ENCODE measurements at places on chromosomes 12 and 14.

DNA sequence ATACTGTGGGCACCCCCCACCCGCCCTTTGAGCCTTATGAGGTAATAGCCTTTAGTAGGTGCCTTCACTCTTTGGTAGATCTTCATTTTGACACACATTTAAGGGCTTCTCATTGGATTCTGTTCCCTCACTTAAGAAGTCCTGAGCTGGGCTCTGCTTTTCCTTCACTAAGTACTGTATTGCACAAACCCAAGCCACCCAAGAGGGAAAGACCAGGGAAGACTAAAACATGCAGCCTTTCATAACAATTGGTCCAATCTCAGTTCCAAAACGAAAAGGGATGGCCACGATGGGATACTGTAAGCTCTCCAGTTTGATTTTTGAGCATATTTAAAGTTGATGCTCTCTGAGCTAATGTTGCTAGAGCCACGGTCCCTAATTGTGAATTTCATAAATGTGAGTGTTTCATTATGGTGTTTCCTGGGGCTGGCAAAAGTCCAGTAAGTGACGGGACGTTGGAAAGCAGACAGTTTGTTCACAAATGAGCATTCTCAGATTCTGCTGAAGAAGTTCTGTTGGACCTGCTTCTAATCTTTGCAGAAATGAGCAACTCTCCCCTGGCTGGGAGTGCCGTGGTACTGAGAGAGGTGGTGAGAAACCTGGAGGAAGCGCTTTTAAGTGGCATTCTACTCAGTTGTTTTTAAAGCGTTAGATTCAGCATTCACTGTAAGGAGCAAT lies 9.4 kb downstream of the SSPN start:
- no peak for DNase-seq

GRCh38 chr12:59055204-59055860 lies 135.0 kb upstream of the LRIG3 start:
- DNase-seq, result no peak

- DNase-seq, result no peak
Measured at GRCh38 chr14:106134886-106135285, 608.5 kb downstream of the TMEM121 start.

DNA sequence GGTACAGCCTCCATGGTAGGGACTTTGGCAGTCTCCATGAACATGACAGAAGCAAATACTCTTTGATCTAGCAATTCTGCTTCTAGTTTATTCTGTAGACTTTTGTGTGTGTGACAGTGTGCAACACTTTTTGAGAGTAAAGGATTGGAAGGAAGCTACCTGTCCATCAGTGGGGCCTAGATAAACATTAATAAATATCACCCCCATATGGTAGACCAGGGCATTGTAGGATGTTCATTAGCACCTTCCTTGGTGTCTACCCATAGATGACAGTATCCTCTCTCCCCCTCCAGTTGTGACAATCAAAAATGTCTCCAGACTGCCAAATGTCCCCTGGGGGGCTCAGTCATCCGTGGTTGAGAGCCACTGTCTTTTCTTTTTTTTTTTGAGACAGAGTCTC lies 10.8 kb downstream of the SNRNP35 start:
- DNase-seq, result no peak

DNA sequence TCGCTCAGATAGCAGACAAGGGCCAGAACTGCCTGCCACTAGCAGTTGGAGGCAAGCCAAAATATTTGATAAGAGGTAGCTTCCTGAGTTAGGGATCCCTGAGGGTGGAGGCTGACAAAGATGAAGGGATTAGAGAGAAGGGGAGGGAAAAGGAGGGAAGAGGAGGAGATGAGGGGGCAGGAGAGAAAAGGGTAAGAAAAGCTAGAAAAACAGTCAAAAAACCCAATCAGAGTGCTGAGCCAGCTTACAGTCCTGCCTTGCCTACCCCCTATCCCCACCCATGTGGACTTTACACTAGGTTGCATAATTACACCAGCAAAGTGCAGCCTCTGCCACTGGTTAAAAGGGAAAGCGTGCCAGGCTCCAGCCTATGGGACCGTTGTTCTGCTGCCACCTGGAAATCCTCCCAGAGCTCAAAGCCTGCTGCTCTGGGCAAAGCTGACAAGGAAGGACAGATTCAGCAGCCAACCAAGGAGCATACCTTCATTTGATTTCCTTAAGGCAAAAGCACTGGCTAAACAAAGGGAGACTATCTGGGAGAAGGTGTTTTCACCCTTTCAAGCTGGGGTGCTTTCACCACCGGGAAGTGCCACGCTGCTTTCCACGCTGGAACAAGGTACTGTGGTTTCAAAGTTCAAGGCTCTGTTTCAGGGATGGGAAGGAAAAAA lies 3.8 kb upstream of the NUMB start:
- DNase-seq, result no peak

- no peak for DNase-seq
Measured at GRCh38 chr12:21941506-21942376, 515 bp upstream of the ABCC9 start.

DNA sequence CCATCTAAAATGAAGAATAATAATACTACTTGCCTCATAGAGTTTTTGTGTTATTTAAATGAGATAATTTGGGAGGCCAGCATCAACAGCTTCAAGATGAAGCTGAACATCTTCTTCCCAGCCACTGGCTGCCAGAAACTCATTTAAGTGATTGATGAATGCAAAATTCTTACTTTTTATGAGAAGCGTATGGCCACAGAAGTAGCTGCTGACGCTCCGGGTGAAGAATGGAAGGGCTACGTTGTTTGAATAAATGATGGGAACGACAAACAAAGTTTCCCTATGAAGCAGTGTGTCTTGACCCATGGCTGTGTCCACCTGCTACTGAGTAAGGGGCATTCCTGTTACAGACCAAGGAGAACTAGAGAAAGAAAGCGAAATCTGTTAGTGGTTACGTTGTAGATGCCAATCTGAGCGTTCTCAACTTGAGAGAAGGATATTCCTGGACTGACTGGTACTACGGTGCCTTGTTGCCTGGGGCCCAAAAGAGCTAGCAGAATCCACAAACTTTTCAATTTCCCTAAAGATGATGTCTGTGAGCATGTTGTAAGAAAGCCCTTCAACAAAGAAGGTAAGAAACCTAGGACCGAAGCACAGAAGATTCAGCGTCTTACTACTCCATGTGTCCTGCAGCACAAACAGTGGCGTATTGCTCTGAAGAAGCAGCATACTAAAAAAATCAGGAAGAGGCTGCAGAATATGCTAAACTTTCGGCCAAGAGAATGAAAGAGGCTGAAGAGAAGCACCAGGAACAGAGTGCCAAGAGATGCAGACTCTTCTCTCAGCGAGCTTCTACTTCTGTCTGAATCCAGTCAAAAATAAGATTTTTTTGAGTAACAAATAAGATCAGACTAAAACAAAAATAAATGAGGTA lies 100.0 kb upstream of the LRIG3 start:
- DNase-seq, result no peak
